Hematopoietic multipotent progenitor cell (in vitro differentiated cells): ENCODE measurements at places on chromosomes 3 and 15.

GRCh38 chr3:62607287-62608029 lies 234.1 kb upstream of the FEZF2 start:
- no peak for DNase-seq

- DNase-seq, result peak; percentile 84
These were observed 30.0 kb downstream of the STARD5 start for GRCh38 chr15:81293728-81294515.

GRCh38 chr3:81217101-81217500 lies 544.3 kb downstream of the GBE1 start:
- no peak for DNase-seq

DNA sequence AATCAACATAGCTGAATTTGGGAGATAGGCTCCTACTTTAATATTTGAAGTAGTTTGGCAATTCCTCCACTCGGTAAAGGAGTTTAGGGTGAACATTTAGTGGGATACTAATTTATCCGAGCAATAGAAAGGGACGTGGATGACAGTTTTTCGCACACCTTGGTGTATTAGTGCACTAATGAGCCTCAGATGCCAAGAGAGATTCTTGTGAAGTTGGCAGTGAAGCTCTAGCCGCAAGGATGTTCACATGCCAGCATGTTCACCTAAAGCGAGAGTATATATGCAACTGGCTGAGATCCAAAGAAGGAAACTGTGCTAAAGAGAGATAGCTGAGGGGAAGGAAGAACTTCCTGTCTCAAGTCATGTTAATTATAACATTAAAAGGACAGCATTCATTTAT lies 58.5 kb downstream of the TGFBR2 start:
- peak; percentile 85 for DNase-seq

DNA sequence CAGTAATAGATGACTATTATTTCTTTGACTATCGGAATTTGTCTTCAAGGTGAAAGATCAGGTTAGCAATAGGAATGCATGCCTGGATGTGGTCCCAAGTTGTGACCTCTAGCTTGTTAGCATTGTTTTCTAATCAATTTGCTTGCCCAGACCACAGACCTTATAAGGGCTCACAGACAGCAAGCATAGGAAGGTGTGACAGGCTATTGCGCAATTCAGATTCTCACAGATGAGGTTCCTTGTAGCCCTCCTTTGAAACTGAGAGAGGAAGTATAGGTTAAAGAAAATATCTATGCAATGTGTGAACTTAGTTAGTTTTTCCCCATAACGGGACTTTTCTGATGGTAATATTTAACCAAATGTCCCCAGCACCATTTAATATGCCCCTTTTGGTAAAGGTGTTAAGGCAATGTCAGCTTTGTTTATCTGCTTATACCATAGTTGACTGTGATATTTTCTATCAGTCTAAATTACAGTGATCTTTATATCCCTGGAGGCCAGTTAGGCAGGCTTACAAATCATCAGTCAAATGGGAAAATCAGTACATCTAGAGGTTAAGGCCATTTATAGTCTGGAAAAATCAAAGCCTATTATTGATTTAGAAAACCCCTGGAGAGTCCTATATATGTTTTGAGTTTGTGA lies 168.1 kb upstream of the MBNL1 start:
- peak; percentile 44 for DNase-seq

DNA sequence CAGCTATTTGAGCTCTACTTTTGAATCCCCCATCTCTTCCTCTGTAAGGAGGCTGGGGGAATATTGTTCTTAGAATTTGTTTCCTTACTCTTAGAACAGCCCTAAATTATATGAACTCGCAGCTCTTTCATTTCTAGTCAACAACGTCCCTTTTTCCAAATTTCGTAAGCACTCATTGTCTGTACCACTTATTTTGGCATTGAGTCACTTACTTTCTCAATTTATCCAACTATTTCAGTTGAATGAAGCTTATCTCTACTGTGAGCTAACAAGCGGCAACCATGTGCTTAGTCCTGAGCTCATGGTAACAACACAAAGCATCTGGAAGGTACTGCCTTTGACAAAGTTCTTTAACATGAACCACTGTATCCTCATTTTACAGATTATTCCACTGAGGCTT lies 191.1 kb downstream of the GREM1 start:
- DNase-seq, result no peak

- DNase-seq, result no peak
These were observed 28.9 kb upstream of the ZNF385D start for GRCh38 chr3:21779909-21780308.

DNA sequence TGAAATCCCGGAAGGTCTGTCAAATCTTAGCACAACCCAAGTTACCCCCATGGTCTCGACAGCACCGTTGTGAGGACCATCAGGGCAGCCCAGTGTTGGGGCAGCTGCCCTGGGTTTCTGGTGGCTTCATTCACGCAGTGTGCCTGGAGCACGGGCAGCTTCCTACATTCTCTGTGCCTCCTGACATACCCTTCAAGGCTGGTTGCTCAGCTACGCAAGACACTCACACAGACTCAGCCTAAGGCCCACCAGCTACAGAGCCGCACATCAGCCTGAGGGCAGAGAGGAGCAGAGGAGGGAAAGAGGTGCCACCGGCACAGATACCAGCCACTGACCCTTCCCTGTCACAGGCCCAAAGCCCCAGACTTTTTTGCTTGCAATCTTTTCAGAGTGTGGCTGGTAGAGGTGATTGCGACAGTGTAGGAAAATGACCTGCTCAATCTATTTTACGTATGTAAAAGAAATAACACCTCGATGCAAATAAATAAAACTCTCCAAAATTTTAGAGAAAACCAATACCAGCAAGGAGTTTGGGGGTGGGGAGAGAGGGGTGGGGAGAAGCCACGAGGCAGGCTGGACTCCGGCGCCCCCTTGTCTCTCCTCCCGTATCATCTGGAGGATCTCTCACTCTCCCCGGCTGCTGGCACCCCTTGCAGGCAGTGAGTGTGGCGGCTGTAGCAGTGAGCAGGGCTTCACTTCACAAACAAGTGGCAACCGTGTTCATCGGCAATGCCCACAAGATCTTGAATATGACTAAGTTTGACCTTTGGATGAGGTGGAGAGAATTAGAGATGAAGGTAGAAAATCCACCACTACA lies 12.7 kb downstream of the CSPG5 start:
- DNase-seq, result no peak

GRCh38 chr3:157498371-157498770 lies 4.8 kb downstream of the VEPH1 start:
- DNase-seq, result no peak

- no peak for DNase-seq
These were observed 3.2 kb downstream of the MAP2K1 start for GRCh38 chr15:66389859-66390381.

DNA sequence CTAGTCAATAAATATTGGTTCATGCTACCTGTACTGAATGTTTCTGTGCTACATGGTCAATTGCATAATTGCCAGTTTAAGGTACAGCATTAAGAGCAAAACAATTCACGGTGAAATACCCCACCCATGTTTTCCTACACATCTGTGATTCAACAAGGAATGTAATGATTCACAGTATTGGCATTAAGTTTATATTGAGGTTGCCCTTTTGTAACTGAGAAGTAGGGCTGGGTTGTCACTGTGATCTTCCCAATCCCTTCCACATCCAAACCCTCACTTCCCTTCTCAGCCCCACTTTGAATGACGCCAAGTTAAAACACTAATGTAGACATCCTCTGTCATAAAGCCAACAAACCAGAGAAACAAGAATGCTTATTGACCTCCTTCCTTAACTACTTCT lies 112.0 kb upstream of the TJP1 start:
- DNase-seq, result no peak

DNA sequence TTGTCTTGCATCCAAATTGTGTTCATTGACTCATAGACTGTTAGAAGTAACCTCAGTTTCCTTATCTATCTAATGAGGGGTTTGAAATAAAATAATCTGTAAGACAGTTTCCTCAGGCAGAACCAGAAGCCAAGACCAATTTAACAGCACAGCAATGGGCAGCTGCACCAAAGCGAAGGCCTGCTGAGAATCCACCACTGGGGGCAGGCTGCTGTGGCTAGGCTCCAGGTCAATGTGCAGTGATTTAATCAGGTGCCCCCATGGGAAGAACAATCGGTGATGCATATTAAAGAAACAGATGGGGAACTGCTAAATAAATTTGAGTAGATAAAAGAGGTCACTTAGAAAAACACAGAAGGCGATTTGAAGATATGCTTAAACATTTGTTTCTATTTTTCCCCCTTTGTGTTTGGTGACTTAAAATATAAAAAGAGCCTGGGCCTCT lies 28.0 kb upstream of the TMOD3 start:
- no peak for DNase-seq

- no peak for DNase-seq
These were observed 9.4 kb upstream of the KIF7 start for GRCh38 chr15:89664441-89665350.

GRCh38 chr3:122969585-122970469 lies 57.7 kb downstream of the SEMA5B start:
- DNase-seq, result no peak

DNA sequence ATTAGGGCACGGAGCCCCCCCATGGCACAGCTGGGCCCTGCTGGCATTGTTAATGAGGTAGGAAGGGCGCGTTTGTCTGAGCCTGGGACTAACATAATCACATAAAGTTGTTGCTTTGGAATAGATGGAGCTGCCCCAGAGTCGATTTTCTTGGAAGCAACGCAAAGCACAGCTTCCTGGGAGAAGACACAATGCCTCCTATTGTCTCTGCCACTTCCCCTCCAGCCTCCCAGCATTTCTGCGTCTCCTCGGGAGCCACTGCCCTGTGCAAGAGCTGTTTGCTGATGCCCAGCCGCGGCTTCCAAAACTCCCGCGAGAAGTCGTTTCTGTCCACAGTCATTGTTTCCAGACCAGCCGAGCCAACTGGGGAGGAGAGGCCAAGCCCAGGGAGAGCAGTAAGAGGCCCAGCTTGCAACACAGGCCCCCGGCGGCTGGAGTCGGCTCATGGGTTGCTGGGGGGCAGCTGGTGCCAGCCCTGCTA lies 18.1 kb upstream of the ALDH1A3 start:
- DNase-seq, result no peak

GRCh38 chr3:161599697-161600096 lies 103.1 kb downstream of the OTOL1 start:
- no peak for DNase-seq

- DNase-seq, result no peak
These were observed 263.8 kb downstream of the XXYLT1 start for GRCh38 chr3:195007151-195007550.

- no peak for DNase-seq
These were observed 41.0 kb upstream of the SATB1 start for GRCh38 chr3:18466136-18466535.

- no peak for DNase-seq
These were observed 95.7 kb downstream of the ANO10 start for GRCh38 chr3:43525941-43526607.

GRCh38 chr3:50334339-50335075 lies 6.1 kb downstream of the RASSF1 start:
- DNase-seq, result no peak

DNA sequence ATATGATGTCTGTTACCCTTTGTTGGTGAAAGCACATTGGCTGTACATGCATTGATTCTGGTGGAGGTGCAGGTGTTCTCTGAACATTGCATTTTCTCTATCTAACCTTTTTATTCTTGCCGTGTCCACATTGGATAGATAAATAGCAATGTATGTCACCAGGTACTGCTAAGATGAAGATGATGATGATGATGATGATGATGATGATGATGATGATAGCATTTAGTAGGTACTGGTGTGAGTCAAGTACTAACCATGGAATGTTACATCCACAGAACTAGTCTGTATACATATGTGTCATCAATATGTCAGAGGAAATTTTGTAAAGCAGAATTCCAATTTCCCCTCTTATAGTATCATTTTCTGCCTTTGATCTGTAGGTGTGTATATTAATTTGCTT lies 36.3 kb downstream of the ARPP21 start:
- no peak for DNase-seq

DNA sequence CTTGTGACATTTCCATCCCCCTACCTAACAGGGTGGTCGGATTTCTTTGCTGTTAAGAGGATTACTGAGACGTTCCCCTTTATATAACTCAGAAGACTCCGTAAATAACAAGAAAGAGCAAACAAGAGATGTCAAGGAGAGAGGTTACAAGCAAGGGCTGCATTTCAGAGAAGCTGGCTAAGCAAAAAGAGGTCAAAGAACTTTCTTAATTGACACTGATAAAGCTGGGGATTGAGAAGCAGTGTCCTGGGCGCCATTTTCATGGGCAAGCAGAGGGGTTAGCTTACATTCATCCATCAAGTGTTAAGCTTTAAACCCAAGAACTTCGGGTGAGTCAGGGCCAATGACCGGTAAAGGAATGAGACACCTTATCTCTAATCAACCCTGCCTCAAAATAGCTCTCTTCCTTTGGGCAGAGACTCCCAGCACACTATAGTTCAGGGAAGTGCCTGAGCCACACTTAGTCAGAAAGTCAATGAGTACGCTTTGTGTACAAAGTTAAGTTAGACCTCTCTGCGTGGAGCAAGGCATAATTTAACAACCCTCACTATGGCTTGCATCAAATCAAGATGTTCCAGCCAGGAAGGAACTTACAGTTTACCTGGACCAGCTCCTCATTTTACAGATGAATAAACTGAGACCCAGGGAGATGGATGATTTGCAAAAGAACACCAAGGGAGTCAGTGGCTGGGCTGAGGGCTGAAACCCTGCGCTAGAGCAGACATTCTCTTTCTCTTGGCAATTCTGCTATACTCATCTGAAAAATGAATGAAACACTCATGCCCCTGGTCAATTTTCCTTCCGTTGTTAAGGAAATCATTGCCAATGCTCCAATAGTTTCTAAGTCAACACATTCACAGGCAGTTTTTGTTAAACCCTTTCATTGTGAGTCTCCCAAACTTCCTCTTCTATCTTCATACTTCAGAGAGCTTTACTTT lies 44.6 kb downstream of the CCNL1 start:
- no peak for DNase-seq

- DNase-seq, result no peak
These were observed 828 bp upstream of the VWA5B2 start for GRCh38 chr3:184228376-184229137.

- DNase-seq, result no peak
These were observed 210.9 kb upstream of the KCNMB2 start for GRCh38 chr3:178325330-178325729.

- DNase-seq, result no peak
These were observed 299.9 kb upstream of the ADAMTS9 start for GRCh38 chr3:64987726-64988125.

- no peak for DNase-seq
These were observed 580 bp upstream of the RUBCN start for GRCh38 chr3:197737319-197737649.

DNA sequence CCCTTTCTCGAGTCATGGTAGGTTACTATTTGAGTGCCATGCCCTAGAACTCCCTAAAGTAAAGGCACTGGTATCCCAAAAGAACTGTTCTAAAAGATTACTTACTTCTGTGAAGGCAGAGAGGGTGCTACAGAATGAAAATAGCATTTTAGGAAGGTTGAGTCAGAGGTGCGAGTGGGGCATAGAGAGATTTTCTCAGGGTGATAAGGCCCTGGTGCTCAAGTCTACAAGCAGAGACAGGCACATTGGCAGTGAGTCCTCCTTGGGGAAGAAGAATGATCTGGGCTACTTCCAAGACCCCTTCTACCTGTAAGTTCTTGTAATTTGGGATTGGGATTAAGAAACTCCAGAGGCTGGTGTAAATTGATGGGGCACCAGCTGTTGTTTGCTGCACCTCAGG lies 96.7 kb downstream of the AKAP13 start:
- DNase-seq, result no peak
